ENCODE measurements at places on chromosomes 2 and 18. TPM values are rescaled to one million over a fixed set of nuclear protein-coding genes. Genes with fewer than 3 reads are reported as not detected.

DNA sequence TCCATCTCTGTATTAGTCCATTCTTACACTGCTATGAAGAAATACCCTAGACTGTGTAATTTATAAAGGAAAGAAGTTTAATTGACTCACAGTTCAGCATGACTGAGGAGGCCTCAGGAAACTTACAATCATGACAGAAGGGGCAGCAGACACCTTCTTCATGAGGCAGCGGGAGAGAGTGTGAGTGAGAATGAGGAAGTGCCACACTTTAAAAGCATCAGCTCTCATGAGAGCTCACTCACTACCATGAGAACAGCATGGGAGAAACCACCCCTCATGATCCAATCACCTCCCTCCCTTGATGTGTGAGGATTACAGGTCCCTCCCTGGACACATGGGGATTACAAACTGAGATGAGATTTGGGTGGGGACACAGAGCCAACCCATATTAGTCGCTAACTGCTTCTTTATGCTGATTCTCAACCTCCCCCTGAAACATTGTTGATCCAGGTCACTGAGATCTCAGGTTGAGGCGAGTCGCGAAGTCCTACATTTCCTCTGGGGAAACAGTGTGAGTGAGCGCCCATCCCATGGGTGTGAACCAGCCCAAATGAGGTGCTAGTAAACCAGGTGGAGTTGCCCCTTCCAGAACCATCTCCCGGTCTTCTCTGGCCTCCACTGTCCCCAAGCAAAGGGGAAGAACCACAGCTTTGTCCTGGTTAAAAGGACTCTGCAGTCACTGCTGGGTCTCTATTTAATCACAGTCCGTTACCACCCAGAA, 123.8 kb downstream of the CAPN13 start:
- DNase-seq = peak; percentile 56

Gene ARL6IP6
- 15.2 TPM for total RNA-seq

Gene ANAPC1
- 36.3 TPM for total RNA-seq

Gene CHN1
- total RNA-seq = 9.6 TPM

DNA sequence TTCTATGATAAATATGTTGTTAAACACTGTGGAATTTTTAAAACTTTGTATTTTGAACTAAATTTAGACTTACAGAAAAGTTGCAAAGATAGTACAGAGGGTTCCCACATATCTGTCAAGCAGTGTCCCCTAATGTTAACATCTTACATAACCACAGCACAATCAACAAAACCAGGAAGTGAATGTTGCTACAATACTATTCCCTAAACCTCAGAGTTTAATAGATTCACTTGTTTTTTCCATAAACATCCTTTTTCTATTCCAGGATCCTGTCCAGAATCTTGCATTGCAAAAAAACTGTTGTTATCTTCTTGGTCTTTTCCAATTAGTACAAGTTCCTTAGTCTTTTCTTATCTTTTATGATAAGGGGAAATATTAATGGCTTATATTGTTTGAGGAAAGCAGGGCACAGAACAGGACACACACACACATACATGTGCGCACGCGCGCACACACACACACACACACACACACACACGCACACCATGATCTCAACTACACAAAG, 251.1 kb upstream of the TRIB2 start:
- no peak for DNase-seq

Gene ATG16L1
- 29.2 TPM for total RNA-seq

DNA sequence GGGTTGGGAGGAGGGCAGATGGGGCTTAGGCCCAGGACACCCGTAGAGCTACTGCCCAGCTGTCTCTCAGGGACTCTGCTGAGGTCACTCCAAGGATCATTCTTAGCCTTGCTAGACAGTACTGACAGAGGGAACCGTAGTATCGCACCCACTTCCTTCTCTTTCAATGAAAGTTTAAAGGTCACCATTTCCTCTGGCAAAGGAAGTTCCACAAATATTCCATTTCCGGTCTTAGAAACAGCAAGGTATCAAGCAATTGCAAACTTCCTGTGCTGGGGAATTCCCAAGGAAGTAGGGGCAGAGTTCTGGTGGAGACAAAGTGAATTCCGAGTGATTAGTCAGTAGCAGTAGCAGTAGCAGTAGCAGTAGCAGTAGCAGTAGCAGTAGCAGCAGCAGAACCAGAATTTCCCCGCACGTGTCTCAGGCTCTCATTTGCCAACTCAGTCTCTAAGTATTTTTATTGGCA, 24.7 kb downstream of the IL1B start:
- no peak for DNase-seq

Gene ARHGEF33
- total RNA-seq = 0.74 TPM

DNA sequence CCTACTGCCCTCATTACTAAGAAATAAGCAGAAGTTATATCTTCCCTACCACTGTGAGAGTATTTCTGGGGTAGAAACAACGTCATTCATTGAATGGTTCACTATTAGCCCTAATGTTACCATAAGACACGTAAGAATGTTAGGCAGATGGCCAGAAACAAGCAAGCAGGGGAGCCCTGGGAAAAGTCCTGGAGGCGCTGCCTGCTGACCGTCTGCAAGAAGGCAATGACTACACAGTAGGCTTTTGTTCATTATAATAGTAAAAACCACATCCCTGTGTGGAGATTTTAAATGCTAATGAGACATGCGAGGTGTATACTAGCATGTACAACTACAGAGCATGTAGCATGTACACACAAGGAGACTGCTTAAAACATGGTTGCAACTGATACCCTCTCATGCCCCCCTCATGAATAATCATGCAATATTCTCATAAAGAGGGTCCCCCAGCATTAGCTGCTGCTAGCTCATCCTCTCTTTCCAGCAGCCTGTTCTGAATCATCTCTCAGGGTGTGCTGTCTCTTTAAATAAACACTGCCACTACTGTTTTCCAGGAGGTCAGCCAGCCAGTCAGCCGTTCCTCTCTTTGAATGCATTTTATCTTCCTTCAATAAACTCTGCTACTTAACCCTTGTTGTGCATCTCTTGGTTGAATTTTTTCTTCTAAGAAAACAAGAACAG, 23.6 kb downstream of the SUCLG1 start:
- no peak for DNase-seq

- DNase-seq = no peak
These were observed 137.8 kb downstream of the PIK3C3 start for GRCh38 chr18:42092848-42093247.

GRCh38 chr2:160730296-160730995, 236.8 kb upstream of the RBMS1 start:
- no peak for DNase-seq

DNA sequence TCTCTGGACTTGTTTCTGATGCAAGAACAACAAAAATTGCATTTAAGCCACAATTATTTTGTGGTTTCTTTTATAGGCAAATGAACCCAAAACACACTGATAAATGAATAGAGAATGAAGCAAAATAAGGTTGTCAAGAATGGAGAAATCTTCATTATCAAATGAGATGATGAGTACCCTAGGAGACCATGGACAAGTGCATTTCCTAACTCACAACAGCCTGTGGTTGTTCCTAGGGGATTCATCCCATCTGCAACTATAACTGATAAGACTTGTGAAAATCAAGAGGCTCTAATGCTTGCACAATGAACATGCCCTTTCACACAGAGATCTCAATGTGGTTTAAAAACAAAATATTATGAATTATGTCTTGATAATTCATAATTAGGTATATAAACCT, 159.9 kb downstream of the PDE1A start:
- no peak for DNase-seq

Gene UGT1A10
- not detected for total RNA-seq

DNA sequence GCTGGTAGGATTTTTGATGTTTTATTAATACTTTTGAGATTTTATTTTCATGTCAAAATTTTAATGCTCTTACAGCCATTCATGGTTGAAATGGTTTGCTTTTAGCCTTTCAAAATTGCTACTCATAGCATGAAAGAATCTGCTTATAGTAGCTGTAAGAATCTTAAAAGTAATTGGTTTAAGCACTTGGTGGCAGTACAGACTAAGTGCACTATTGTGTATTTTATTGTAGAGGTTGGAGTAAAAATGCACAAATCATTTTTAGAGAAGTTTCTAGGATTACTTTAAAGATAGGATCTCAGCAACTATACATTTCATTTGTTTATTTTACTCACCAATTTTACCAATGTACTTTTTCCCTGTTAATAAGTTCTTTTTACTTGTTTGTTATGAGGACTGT, 205.8 kb downstream of the SPAG16 start:
- no peak for DNase-seq

DNA sequence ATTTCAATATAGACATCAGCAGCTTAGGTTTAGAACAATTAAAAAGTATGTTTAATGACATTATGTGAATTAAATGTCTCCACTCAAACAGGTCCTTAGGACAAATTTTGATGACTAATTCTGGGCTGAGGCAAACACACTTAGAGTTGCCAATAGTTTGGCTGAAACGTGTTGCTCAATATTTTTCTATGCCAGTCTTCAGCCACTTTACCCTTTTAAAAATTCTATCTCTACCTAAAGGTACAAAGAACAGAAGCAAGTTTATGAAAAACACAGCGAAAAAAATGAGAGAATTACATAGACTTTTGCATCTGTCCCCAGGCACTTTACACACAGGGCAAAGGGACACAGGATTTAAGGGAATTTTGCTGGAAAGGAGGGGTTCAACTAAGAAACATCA, 4.5 kb downstream of the IDH1 start:
- no peak for DNase-seq

DNA sequence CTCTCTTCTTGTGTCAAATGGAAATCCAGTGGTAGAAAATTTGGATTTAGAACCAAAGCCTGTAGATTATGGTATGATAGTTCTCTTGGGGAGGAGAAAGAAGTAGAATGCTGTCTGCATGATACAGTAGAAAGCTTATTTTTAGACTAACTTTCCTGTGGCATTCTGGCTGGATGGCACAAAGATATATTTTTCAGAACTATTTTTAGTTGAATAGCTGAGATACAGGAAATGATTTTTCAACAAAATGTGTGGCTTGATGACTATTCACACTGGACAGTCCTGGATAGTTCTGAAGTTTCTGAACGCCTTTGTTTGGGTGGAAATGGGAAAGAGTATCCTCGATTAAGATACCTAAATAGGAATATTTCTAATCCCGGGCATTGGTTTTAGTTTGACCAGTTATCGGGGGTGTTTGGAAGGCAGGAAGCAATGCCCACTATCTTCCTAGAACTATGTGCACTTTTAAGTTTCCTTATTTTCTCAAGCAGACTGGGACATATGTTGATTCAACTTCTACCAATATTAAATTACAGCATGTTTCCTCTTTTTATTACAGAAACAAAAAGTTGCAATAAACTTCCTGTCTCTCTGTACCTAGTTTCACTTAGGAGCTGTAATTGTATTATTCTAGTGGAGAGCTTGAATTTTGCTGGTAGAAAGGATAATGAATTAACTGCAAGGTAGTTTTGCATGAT, 32.1 kb downstream of the GDF7 start:
- no peak for DNase-seq

Gene ANKRD53
- 4.9 TPM for total RNA-seq

- no peak for DNase-seq
These were observed 182.5 kb downstream of the PMAIP1 start for GRCh38 chr18:60082282-60082681.

GRCh38 chr2:68345129-68345875, 19.8 kb upstream of the PLEK start:
- DNase-seq = no peak

- no peak for DNase-seq
These were observed 42.1 kb downstream of the SAP130 start for GRCh38 chr2:127985735-127986134.

Gene CROCC2
- total RNA-seq = 0.49 TPM

Gene GPR45
- total RNA-seq = not detected

GRCh38 chr2:66576311-66576560, 141.3 kb downstream of the MEIS1 start:
- no peak for DNase-seq

Gene ZC3H6
- total RNA-seq = 12.0 TPM

Gene VWC2L
- not detected for total RNA-seq

DNA sequence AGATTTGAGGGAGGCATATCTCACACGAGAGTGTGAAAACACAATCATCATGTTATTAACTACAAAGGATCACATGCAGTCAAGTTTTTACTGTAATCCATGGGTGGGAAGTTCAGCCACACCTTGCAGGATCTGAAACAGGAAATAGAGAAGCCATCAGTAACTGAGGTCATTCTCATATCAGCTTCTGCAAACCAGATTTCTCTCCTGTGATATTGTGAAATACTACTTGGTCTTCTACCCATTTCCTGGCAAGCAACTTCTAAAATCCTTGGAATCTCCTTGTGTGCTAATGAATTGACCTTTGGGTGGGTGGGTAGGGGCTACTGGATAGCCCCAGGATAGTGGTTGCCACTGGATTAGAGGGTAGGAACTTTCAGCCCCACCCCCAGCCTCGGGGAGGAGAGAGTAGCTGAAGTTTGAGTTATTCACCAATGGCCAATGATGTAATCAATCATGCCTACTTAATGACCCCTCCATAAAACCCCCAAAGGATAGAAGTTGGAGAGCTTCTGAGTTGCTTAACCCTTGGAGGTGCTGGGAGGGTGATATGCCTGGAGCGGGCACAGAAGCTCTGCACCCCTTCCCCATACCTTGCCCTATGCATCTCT, 25.6 kb upstream of the TGIF1 start:
- no peak for DNase-seq

Gene MPHOSPH10
- 21.6 TPM for total RNA-seq

DNA sequence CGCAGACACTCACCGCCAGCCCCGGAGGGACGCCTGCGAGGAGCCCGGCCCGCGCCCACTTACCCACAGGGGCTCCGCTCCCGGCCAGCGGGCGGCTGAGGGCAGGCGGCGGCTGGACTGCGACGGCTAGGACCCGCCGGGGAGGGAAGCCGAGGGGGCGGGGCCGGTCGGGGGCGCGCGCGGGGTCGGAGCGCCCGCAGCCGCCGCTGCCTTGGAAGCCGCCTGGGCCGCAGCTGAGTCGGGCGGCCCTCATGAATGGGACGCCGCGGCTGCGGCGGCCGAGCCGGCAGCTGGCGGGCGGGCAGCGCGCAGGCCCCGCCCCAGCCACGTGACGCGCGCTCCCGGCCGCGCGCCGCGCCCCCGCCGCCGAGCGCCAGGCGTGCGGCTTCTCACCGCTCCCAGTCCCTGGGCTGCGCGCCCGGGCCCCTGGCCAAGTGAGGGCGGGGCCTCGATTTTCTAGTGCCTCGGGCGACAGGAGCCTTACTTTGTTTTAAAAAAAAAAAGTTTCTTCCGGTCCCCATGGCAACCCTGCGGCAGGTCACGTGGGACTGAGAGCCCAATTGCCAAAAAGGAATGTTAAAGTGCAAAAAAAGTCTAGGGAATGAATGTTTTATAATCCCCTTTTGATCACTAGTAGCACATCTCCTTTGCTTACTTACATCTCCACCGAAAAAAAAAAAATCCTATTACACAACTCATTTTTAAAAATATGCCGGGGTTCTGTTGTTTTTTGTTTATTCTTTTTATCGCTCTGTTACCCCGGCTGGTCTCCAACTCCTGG, at the start of gene LPIN2:
Gene LPIN2, minus strand, starts transcription at position 121 of the 781 bp plus-strand sequence. CDS start 52,304 bp downstream, outside the sequence.
- DNase-seq = no peak

Data from vagina (tissue), 2 donors.